Cerebellar cortex (tissue), 1 donor: ENCODE measurements at places on chromosomes 5 and 9.

DNA sequence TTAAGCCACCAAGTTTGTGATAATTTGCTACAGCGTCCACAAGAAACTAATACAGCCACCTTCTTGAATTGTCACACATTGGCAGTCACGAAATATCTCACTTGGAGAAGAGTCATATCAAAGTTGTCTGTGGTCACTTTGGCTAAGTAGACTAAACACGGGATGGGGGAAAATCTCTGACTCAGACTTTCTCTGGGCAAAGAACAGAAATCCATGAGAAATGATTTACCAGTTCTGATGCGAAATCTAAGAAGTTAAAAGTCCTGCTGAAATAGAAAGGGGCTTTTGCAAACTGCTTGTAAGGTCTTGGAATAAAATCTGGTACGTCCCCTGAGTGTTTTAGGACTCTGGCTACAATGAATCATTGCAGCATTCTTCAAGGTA, 158.4 kb downstream of the COL23A1 start:
- DNase-seq = no peak

DNA sequence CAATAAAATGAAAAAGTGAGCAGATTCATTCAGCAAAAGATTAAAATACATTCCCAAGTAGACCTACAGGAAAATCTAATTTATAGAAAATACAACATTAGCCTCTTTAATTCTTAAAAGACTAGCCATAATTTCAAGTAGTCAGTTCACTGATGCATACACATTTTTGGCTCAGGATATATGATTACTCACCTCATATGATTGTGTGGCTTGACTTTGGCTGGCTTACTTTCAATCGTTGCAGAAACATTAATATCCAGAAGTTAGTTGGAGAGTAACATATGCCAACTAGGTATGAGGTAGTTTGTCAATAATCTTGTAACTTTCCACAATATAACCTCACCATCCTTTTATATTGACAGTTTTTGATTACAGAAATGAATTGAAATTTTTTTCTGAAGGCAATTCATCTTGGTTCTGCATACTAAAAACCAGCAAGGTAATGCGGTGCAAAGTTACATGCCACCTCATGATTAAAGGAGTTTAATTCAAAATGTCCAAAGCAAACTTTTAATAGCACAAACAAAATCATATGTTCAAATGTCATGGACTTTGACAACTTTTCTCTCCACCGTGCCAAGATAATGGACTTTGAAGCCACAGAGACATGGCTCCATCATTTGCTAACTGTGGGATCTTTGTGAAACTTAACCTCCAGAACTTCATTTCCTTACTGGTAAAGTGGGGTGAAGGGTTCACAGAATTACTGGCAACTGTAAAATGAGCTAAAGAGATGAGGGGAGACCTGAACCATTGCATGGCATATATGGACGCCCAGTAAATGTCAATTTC, 76.6 kb upstream of the PAM start:
- DNase-seq = no peak

DNA sequence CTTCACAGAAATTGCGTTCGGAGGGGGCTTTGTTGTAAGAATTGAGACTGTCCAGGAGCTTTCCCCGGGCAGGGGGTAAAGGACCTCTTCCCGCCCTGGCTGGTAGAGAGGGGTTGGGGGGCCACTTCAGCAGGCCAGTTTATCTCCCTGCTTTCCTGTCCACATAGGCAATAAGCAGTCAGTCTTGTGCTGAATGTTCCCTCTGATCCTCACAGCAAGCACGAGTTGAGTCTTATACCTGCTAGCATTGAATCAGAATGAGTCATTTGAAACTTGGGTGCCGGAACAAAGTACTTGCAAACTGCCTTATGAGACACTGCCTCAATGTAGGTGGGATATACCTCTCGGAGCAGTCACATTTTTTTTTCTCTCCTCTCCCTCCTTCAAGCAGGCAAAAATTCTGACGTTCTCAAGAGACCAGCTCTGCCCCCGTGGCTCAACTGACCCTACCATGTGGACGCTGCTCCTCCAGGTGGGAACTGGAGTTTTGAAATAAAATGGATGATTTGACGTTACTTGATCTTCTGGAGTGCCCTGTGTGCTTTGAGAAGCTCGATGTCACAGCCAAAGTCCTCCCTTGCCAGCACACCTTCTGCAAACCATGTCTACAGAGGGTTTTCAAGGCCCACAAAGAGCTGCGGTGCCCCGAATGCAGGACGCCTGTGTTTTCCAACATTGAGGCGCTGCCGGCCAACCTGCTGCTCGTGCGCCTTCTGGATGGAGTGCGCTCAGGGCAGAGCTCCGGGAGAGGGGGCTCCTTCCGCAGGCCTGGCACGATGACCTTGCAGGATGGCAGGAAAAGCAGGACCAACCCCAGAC, 1.3 kb downstream of the SH3RF2 start:
- peak; percentile 51 for DNase-seq

GRCh38 chr5:87008751-87009560, 258.7 kb upstream of the RASA1 start:
- DNase-seq = no peak

DNA sequence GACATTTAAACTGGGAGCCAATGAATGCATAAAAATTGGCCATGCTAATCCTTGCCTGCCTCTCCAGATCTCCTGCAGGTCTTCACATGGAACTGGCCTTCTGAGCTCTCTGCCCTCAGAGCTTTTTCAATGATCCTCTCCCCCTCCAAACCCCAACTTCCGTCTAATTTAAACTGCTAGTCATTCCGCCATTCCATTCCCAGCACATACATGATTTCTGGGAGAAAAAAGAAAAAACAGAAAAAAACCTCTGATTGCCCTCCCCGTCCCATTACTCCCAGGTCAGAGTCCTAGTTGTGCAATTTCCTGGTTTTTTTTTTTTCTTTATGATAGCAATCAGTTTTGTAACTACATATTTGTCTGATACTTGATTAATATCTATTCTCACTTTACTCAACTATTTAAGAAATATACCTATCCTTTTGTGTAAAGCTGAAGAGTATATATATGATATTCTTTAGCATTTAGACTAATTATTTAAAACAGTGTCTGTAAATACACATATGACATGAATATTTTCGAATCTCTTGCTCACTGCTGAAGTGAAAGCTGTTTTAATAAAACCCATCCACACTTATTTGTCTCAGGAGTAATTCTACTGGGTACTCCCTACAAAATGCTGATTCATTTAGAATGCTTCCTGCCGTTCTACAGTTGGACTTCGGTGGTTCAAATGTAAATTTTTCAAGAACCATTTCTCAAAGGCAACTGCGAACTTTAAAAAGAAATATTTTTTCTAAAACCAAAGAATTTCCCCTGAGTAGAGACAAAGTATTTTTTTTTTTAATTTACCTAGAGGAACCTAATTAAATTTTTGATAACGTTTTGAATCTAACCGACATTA, 1.6 kb downstream of the HINT1 start:
- DNase-seq = no peak

- peak; percentile 75 for DNase-seq
These were observed 25.8 kb downstream of the LPCAT1 start for GRCh38 chr5:1497795-1498622.

DNA sequence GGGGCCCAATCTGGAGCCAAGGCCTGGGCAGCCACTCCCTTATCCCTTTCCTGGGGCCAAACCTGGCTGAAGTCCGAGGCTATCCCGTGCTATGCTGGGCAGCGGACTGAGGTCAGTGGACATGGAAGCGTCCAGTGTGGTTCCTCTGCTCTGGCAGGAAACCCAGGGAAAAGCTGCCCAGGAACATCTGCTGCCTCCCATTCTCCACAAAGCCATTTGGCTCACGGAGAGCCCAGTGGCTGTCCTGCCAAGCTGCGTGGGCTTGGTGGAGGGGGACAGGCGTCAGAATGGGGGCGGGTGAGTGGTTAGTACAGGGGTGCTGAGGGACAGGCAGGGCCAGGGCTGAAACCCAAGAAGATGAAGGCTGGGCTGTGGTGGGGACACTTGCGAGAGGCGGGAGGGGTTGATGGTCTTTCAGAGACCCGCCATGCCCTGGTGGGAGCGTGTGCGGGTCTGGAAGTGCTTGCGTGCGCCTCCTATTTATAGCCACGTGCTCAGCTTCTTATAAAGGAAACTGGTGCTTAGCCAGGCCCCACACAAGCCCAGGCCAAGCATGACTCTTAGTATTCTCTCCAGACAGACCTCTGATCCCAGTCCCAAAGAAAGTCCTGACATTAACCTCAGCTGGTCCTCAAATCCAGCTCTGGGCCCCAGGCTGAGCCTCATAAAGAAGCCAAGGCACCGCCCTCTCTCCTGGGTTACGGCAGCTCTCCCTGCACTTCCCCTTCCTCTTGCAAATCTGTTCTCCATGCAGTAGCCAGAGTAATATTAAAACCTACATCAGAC, 9.4 kb upstream of the SLC6A7 start:
- peak; percentile 86 for DNase-seq

DNA sequence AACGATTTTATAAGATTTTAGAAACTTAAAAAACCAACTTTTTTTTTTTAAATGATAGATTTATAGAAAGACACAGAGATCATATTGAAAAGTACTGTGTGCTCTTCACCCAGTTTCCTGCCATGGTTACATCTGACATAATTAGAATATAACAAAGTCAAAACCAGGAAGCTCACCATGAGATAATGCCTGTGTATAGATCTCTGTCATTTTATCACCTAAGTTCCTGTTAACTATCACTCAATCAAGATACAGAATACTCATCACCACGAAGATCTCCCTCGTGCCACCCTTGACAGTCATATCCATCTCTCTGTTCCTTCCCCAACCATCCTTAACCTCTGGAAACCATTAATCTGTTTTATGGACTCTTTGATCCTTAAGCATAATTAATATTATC, 39.1 kb downstream of the POC5 start:
- DNase-seq = no peak

- no peak for DNase-seq
These were observed 343.7 kb downstream of the RAB3C start for GRCh38 chr5:58926541-58926935.

DNA sequence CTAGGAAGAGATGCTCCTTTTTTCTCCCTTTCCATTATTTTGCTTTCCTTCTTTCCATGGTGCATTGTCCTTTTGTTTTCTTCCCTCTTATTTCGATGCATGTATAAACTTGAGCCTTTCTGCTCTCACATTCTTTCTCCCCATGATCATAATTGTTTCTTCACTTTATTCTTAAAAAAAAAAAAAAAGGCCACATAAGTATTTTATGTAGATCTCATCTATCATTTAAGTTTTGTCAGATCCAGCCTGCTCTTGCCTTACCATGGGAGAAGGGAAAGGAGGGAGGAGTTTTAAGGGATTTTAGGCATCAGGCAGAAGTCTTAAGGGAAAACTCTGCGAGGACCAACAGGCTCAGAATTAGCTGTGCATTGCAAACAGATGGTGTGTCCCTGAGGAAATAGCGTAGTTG, 11.1 kb downstream of the TGFBR1 start:
- DNase-seq = peak; percentile 48

DNA sequence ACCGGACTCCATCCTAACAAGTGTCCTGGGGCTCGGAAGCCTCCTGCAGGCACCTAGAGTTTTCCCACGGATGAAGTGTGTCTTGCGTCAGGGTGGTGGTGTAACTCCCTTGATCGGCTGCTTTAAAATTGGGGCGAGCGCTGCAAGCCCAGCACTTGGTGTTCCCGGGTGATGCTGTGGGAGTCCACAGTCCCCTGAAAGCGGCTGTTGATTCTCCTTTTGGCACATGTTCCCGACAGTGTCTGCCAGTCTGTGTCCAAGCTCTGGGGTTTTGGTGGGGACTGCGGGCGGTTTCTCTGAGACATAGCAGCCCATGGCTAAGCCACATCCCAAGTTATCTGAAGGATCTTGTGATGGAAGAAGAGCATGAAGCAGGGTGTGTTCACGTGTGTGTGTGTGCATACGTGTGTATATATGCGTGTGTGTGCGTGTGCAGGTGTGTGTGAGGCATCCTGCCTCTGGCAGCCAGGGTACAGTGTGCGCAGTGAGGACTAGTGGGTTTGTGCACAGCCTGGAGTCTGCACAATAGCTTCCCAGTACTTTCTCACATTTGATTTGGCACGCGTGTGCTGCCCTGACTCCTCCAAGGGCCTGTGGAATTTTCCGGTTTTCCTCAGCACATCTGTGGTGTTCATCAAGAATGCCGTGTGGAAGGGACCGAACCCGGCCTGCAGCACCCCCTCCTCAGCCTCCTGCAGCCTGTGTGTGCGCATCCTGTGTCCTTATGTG, 16.9 kb downstream of the SLC25A48 start:
- DNase-seq = no peak

GRCh38 chr5:60372786-60373185, 327.2 kb downstream of the DEPDC1B start:
- no peak for DNase-seq

DNA sequence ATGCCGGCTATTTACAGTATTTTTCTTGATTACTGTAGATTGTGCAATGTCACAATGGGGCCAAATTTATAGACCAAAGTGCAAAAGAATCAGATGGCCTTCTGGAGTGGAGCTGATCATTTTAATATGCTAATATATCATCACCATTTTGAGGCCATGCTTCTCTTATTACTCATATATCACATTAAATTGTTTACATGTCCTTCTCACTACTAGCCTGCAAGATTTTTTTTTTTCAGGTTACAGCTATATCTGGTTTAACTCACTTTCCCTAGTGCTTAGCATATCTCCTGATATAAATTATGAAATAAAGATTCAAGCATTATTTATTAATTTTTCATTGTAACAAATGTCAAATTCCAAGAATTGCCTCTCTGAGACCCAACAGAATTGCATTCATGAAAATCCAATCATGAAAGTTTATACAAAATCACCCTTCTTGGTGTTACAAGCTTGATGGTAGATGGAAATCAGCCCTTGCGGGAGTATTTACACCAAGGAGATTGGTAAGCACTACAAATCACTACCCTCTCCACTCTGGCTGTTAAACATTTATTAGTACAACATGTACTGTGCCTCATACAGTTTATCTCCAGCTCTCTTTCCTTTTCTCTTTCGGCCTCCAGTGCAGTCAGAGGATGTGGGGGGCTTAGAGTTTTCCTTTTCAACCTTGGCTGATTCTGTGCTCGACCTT, 703.9 kb downstream of the BRINP1 start:
- no peak for DNase-seq

DNA sequence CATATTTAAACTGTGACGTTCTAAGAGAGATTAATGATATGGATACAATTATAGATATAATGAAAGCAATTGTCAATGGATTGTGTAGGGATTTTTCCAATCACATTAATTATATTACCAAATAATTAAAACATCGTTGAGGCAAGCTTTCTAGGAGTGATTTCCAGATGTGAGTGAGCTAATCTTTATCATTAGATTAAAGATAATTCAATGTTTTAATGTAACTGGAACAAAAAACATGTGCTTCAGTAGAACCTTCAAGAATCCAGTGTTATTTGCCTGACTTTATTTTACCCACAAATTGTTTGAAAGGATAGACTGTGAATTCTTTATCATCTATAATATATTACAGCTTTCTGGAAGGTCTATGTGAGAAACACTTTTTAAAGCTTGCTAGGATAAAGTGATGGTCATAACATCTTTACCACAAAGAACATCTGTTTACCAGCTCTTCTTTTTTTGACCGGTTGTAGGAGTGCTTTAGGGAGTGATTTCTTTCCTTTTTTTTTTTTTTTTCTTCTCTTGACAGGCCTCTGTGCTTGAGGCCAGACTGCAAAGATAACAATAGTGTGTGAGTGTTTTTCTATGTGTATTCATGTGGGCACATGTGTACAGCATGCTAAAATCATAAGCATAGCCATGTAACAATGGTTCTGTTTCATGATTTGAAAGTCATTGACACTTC, 35.0 kb downstream of the SNCAIP start:
- no peak for DNase-seq
